ENCODE measurements at places on chromosomes 4 and X.

GRCh38 chr4:92618968-92619367, 315.2 kb downstream of the GRID2 start:
- no peak for DNase-seq

DNA sequence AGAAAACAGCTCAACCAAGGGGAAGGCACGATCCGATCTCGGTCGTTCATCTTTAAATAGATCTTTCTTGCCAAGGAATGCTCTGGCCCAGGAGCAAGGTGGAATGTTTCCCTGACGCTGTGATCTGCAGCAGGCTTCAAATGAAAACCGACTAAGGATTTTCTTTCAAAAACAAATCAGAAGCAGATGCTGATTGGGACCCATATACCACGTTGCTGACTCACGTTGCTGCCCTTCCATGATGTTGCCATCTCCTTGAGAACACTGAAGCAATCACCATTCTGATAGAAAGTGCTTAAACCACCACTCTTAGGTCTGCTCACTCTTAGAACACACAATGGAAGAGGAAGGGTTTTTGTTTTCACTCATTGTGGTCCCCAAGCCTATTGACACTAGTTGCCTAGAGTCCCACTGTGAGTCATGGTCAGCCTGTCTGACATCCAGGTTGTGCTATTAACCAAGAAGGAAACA, 26.1 kb downstream of the LAMTOR3 start:
- DNase-seq = peak; percentile 51

DNA sequence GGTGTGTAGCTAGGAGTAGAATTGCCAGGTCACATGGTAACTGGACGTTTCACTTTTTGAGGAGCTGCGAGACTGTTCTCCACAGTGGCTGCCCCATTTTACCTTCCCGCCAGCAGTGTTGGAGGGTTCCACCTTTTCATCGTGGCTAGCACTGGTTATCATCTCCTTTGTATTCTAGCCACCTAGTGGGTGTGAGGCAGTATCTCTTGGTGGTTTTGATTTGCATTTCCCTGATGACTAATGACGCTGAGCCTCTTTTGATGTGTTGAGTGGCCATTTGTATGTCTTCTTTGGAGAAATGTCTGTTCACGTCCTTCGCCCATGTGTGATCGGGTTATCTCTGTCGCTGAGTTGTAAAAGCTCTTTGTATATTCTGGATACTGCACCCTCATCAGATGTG, 10.6 kb downstream of the ABCD1 start:
- DNase-seq = peak; percentile 26

- DNase-seq = peak; percentile 80
These were observed 114.6 kb downstream of the CPE start for GRCh38 chr4:165493359-165493758.

All from suppressor macrophage treated with lipopolysaccharide for 1 hour (primary cell).